ENCODE measurements at places on chromosomes 11 and 22. TPM values are rescaled to one million over a fixed set of nuclear protein-coding genes. Genes with fewer than 3 reads are reported as not detected.

Gene KRTAP5-1
- not detected for total RNA-seq

- DNase-seq: no peak
Measured at GRCh38 chr11:14678350-14678749, 34.7 kb downstream of the PDE3B start.

- DNase-seq: no peak
Measured at GRCh38 chr11:93857413-93858120, 7.1 kb upstream of the VSTM5 start.

- no peak for DNase-seq
Measured at GRCh38 chr11:131412061-131412460, 41.6 kb downstream of the NTM start.

- DNase-seq: no peak
Measured at GRCh38 chr11:72524711-72525110, 90.4 kb upstream of the CLPB start.

DNA sequence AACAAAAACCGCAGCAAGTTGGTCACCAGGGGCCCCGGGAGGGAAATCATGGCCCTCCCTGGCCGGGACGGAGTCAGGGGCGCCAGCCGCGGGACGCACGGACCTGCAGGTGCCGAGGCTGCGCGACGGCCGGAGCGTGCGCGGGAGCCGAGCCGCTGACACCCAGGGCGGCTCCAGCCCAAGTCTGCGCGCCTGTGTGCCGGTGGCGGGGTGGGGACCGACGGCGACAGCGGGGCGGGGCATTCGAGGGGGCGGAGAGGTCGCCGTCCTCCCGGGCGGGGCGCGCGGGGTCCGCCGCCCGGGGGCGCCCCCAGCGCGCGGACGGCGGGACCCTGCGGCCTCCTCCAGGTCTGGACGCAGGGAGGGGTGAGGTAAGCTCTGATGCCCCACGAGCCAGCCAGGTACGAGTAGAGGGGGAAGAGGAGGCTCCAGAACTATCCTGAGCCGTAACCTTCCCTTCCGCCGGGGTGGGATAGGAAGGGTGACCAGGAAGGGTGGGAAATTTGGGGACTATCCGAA lies at the start of gene ESAM:
Gene ESAM, minus strand, starts transcription at position 186 of the 519 bp plus-strand sequence. Its CDS starts 136 bp downstream, at position 50.
- peak; percentile 59 for DNase-seq

DNA sequence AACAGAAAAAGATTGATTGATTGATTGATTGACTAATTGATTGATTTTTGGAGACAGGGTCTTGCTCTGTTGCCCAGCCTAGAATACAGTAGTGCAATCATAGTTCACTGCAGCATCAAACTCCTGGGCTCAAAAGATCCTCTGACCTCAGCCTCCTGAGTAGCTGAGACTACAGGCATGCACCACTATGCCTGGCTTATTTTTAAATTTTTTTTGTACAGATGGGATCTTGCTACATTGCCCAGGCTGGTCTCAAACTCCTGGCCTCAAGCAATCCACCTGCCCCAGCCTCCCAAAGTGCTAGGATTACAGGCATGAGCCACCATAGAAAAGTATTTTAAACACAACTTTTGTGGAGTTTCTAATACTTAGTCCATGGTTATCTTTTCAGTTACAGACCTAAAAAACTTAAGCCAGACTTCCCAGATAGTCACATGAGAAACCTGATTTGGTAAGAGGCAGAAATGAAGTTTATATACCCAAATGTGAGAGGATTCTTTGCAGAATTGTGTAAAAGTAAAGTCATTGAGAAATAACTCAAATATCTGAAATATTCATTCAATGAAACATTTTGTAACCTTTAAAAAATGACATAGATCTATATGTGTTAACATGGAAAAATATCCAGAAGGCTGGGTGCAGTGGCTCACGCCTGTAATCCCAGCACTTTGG lies 186.5 kb downstream of the SWAP70 start:
- DNase-seq: no peak

- DNase-seq: no peak
Measured at GRCh38 chr11:69250186-69251056, 43.5 kb upstream of the MYEOV start.

DNA sequence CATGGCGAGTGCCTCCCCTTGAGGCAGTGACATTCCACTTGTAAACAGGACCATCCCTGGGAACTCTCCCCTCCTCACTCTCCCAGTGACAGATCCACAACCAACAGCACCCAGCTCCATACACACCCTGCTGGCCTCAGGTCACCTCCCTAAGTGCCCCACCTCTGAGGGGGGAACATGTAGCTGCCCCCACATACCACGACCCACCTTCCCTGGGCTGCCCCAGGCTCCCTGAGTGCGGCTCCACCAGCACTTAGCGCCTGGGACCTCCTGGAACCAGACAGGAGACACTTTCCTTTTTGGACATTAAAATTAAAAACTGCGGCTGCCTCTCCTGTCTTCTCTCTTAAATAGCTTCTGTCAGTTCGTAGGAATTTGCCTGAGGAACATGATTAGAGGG lies 1140.1 kb downstream of the BRD1 start:
- no peak for DNase-seq

Gene CYP2D6
- 0.16 TPM for total RNA-seq

DNA sequence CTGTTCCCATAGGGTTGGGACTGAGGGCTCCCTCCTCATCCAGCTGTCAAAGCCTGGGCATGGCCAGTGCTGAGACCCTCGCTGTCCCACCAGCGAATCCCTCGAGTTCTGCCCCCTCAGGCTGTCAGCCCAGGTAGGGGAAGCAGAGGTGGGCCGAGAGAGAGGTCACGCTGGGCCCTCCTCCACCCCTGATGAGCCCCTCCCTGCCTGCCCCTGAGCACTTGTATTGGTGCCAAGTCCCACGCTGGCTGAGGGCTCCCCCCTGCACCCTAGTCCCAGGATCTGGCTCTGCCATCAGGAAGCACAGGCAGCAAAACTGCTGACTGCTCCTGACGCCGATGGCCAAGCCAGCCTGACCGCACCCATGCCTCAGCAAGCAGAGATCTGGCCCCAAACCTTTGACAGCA lies 3.3 kb downstream of the PRR33 start:
- no peak for DNase-seq

- DNase-seq: no peak
Measured at GRCh38 chr11:64976651-64977050, 4.7 kb upstream of the MAJIN start.

DNA sequence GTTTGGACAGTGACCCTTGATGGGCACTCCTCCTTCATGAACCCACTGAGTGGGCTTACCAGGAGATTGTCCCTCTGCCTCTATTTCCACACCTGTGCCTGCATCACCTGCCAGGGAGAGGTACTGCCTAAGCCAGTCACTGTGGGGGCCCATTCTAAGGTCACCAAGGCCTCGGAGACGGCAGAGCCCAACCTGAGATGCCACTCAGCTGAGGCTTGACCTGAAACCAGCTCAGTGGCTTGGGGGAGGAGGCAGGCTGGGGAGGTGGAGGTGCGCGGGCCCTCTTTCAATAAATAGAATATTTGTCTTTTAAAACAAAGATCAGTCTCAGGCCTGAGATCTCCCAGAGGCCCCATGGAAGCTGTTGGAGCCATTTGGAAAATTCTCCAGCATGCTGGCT lies 84.5 kb downstream of the DHCR7 start:
- DNase-seq: no peak

Gene CENPM
- 0.47 TPM for total RNA-seq

- peak; percentile 83 for DNase-seq
Measured at GRCh38 chr11:72223615-72224563, 678 bp upstream of the INPPL1 start.

GRCh38 chr11:103222806-103223205 lies 113.6 kb downstream of the DYNC2H1 start:
- no peak for DNase-seq

Gene PHF21B
- 0.69 TPM for total RNA-seq

DNA sequence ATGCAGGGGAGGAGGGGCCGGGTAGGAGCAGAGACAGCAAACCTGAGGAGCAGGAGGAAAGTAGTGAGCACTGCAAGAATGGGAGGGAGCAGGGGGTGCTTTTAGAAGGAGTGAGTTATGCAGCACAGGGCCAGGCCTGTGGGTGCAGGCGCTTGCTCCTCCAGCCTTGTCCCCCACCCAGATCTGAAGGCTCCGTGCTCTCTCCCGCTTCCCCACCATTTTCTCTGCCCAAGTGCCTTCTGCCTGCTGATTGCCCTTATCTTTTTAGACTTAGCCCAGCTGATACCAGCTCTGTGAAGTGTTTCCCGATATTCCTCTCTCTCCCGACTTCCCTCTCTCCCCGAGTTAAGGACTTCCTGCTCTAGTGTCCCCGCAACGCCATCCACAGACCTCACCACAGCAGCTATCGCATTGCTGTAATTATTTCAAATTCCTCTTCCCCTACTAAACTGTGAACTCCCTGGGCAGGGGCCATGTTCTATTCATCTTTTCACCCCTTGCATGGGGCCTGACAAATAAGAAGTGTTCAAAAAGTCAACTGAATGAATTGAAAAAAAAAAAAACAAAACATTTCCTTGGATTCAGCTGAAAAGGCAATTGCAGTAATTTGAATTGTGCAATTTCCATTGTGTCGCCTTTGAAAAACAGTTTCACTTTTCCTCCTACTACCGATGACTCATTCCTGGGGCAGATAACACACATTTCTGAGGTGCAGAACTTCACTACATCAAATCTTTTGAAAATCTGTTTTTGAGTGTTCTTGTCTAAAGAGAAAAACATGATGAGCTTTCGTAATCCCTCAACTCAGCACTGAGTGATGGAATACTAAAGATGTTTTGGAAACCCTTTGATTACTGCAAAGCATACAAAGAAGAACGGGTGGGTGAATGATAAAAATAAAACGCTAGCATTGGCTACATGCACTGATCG lies 69.7 kb upstream of the BMAL1 start:
- DNase-seq: no peak

Gene TRIM51
- total RNA-seq: not detected

GRCh38 chr11:110524238-110524637 lies 94.5 kb downstream of the FDX1 start:
- DNase-seq: no peak

DNA sequence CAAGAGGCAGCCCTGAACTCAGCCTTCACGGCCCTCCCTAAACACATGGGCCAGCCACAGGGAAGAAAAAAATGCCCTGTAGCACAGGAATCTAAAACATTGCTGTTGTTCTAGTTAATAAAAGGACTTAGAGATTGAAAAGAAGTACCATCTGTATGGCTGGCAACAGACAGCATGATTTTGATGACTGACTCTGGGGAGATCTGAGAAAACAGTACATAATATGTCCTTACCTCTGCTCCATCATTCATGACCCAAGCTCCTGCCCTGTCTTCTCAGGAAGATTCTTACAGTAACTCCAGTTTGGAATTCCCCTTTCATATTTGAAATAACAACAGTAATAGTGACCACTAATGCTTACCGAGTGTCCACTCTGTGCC lies 244.2 kb downstream of the ETS1 start:
- no peak for DNase-seq

DNA sequence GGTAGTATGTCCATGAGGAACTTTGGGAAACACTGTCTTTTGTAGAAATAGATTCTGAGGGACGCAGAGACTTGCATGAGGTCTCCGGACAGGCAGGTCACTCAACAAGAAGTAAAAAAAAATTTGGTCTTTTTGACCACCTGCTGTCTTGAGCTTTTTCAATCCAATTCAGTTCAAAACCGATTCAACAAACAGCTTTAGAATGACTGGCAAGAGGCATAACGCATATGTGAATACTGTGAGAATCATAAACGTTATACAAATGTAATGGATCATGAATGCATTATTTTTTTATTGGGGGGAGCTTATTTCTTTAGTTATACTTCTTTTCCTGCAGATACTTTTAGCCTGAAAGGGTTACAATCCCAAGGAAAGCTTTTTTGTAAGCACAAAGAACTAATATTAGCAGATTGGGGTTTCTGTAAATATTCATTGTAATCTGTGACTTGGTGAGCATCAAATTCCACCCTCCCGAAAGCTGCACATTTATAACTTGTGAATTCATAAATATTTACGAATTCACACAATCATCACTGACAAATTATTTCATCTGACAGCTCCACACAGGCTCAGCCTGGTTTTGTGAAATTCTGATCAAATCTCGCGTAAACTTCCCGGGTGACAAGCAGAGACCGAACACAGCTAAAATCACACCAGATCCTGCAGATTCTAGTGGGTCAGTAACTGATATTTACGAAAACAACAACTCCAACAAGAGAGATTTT lies 507.7 kb downstream of the MN1 start:
- DNase-seq: no peak

- DNase-seq: no peak
Measured at GRCh38 chr22:21094911-21095772, 49.4 kb downstream of the LRRC74B start.

DNA sequence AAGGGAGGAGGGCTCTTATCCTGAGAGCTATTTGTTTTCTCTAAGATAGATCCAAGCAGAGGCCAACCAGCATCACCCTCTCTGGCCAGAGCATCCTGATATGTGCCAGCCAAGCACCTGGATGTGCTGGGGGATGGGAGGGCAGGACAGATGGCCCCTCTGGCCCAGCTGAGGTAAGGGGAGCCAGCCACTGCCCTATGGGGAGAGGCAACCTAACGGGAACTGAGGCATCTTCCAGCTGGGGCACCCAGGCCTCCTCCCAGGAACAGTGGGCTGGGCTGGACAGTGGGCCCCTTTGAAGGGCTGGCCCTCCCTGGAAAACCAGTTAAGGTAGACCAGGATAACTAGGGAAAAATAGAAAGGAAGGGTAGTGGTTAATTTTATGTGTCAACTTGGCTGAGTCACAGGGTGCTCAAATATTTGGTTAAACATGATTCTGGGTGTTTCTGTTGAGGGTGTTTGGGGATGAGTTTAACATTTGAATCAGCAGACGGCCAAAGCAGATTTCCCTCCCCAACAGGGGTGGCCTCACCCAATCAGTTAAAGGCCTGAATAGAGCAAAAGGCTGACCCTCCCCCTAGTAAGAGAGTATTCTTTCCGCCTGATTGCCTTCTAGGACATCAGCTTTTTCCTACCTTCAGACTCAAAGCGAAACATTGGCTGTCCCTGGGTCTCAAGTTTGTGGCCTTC lies 595.1 kb downstream of the BUD13 start:
- no peak for DNase-seq

Gene MYBPC3
- total RNA-seq: 2,538 TPM

GRCh38 chr11:77109236-77110019 lies 6.8 kb downstream of the OMP start:
- no peak for DNase-seq

GRCh38 chr11:134038897-134039470 lies 29.9 kb upstream of the JAM3 start:
- DNase-seq: no peak

GRCh38 chr22:36257948-36258670 lies 5.2 kb downstream of the APOL1 start:
- no peak for DNase-seq

DNA sequence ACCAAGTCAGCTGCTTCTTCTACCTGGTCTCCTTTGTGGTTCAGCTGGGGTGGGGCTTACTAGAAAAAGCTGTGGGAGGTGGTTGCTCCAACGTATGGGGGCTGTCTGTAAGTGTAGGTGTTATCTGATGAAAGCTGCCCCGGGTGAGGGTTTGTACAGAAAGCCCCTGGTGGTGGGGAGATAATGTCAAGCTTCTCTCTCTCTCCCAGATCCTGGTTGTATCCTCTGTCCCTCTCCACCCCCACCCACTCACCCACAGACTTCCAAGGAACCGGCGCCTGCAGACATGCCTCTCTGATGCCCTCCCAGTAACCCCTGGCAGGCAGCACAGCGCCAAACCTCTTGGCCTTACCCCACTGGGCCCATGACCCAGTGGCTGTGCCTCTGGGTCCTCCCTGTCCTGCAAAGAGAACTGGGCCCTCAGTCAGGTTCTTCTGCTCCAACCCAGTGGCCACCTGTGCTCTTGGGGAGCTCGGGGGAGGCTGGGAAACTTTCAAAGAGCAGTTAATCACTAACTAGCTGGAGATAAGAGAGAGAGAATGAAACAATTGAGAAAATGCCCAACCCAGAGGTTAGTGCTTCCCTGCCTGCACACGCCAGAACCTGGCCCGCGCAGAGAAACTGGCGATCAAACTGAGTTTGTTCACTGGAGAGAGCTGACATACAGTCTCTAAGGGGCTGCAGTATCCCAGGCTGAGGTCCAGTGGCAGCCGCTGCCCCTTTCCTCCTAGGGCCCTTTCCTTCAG lies 20.4 kb upstream of the EHF start:
- no peak for DNase-seq

Data from left ventricle myocardium inferior (tissue), 1 donor.